ENCODE measurements at places on chromosomes 5 and 9. TPM values are rescaled to one million over a fixed set of nuclear protein-coding genes. Genes with fewer than 3 reads are reported as not detected.

RBM18 gene
- total RNA-seq = 8.4 TPM

ARID3C gene
- total RNA-seq = 0.26 TPM

CARD9 gene
- 0.53 TPM for total RNA-seq

PCDHGA7 gene
- total RNA-seq = 0.51 TPM

TAF11L2 gene
- total RNA-seq = not detected

LCN10 gene
- not detected for total RNA-seq

BARHL1 gene
- not detected for total RNA-seq

IL4 gene
- total RNA-seq = not detected

PPP2R2B gene
- total RNA-seq = under 0.01 TPM

RAB14 gene
- total RNA-seq = 28.4 TPM

LHX3 gene
- not detected for total RNA-seq

OR1J2 gene
- not detected for total RNA-seq

SPATA31A3 gene
- total RNA-seq = not detected

GEMIN5 gene
- 12.6 TPM for total RNA-seq

PCDHGB6 gene
- total RNA-seq = 1.5 TPM

CYSRT1 gene
- 3.9 TPM for total RNA-seq

SHROOM1 gene
- 0.79 TPM for total RNA-seq

SPAG8 gene
- 0.26 TPM for total RNA-seq

ZNG1A gene
- 78.5 TPM for total RNA-seq

AGXT2 gene
- total RNA-seq = not detected

PCDHGC5 gene
- total RNA-seq = 0.77 TPM

ARL10 gene
- total RNA-seq = 5.2 TPM

CDH12 gene
- not detected for total RNA-seq

ADAMTS12 gene
- total RNA-seq = not detected

GSN gene
- 420 TPM for total RNA-seq

EXOC3 gene
- total RNA-seq = 37.5 TPM

C5orf58 gene
- total RNA-seq = not detected

GABBR2 gene
- total RNA-seq = not detected

SOHLH1 gene
- not detected for total RNA-seq

ADAM19 gene
- total RNA-seq = 0.79 TPM
